SJCRH30 (cell line): ENCODE measurements at places on chromosomes 7 and 10. TPM values are rescaled to one million over a fixed set of nuclear protein-coding genes. Genes with fewer than 3 reads are reported as not detected.

H2BK1 gene
- not detected in 2 replicates for total RNA-seq

GRM8 gene
- 0.36 and 1.0 TPM in 2 replicates for total RNA-seq

FOXI2 gene
- not detected in 2 replicates for total RNA-seq

SERPINE1 gene
- 1.2 and 1.7 TPM in 2 replicates for total RNA-seq

GRCh38 chr10:21043044-21043443, 145.9 kb upstream of the NEBL start:
- no peak overlapping the region for H3K4me3 ChIP-seq
- no peaks in the 10 kb centered on the region for H3K4me1 ChIP-seq
- H3K36me3 ChIP-seq: no peaks in the 10 kb centered on the region
- no peak overlapping the region for H3K27ac ChIP-seq
- DNase-seq: no peak
- H3K27me3 ChIP-seq: no peaks in the 10 kb centered on the region

DNA sequence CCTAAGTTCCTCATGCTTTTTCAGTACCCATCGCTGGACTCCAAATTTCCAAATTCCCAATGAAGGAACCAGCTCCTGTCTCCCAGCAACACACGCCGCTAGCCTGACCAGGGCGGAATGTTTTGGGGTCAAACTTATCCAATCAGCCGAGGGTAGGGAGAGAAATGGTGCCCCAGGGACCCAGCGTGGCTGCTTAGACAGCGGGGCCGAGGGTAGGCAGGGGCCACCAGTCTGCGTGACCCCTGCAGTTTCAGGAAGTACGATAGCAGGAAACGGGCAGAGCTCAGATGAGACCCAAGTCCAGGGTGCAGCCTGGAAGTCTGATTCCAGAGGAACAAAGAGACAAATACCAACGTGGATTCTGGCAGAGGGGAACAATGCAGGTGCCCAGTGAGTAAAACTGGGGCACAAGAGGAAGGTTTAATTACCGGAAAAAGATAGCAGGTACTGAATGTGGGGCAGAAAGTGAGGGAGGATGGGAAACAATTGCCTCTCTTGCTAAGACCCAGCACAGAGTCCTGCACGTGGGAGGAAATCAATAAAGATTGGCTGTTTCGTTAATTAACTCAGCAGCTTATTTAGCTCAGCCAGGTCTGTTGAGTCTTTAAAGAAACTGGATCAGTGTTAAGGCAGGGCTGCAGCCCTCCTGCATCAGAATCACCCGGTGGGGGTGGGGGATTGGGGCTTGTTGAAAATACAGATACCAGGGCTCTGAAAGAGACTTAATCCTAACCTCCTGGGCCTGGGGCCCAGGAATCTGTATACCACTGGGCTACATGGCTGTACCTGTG, 50.4 kb upstream of the NFE2L3 start:
- no peaks in the 10 kb centered on the region for H3K36me3 ChIP-seq
- H3K4me3 ChIP-seq: no peak overlapping the region
- no peaks in the 10 kb centered on the region for H3K4me1 ChIP-seq
- no peak overlapping the region for H3K27ac ChIP-seq

DNA sequence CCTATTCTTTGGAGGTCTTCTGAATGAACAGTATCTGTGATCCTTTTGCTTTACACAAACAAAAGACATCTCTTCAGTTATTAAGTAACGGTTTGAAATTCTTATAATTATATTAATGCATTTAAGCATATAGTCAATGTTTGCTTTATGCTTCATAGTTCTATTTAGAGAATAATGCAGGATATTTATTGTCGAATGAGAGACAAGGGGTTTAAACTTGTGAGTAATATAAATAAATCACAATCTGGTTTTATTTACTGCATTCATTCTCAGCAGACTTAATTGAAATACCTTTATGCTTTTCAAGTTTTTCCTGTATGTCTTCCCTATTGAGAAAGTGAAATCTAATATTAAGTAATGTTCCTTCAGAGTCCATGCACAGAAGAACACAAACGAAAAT, 149.5 kb upstream of the LRRN3 start:
- H3K36me3 ChIP-seq: no peaks in the 10 kb centered on the region
- no peaks in the 10 kb centered on the region for H3K27me3 ChIP-seq
- no peak overlapping the region for H3K27ac ChIP-seq
- H3K4me3 ChIP-seq: no peak overlapping the region

- no peak overlapping the region for H3K27ac ChIP-seq
- DNase-seq: peak; percentile 26
- no peaks in the 10 kb centered on the region for H3K36me3 ChIP-seq
- no peaks in the 10 kb centered on the region for H3K27me3 ChIP-seq
- H3K4me3 ChIP-seq: no peak overlapping the region
Measured at GRCh38 chr10:4770801-4771553, 55.0 kb upstream of the AKR1E2 start.
